ENCODE measurements at places on chromosomes 11 and 22.

DNA sequence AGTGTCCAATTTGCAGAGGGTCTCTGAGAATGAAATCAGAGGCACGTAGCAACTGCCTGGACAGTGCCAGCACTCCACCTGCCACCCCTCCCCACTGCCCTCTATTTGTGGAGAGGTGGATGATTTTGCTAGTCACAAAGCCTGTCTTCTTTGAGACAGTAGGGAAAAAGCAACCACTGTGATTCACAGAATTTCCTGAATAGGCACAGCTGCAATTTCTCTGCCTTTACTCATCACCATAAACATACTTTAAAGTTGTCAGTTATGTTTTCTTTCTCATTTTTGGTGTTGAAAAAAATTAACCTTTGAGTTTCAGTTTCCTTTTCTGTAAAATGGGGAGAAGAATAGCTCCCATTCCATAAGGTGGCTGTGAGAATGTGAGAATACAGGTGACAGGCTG is 134.3 kb downstream of the TEAD1 start:
- no peak for DNase-seq

DNA sequence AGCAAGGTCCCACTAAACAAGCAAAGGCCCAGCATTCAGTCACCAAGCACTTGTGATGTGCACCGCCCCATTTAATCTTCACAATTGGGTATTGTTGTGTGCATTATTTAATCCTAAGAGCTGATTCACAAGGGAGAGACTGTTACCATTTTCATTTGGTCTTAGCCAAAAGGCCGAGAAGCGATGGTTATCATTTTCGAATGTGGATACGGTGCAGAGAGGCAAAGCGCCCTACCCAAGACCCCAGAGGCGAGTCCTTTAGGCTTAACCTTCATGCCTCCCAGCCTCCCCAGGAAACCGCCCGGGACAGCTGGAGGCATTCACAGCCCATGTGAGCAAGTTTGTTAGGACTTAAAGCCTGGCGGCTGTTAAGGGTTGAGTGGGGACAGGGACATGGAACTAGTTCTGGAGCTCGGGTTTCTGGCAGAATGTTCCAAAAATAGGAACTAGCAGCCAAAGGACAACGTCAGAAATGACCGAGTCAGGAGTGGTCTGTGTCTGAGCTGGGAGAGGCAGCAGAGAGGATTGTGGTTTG is 13.0 kb upstream of the UPK3A start:
- no peak for DNase-seq

DNA sequence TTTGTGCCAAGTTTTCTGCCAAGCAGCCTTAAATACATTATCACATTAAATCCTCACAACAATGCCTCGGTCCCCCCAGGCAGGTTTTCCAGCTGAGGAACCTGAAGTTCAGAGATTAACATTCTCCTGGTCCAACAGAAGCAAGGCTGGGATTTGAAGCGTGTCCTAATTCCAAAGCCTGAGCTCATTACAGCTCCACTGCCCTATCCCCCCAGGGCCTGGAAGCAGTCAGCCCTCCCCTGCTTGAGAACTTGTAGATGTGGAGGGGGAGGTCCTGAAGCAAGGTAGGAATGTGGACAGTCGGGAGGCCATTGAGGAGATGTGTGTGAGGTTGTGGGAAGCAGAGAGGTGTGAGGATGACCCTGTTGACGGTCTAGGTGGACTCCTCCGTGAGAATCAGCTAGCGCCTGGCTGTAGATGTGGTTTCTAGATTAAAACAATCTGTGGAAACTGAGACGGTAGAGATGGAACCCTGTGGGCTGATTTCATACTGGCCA is 8.1 kb downstream of the GRAMD1B start:
- DNase-seq = no peak

DNA sequence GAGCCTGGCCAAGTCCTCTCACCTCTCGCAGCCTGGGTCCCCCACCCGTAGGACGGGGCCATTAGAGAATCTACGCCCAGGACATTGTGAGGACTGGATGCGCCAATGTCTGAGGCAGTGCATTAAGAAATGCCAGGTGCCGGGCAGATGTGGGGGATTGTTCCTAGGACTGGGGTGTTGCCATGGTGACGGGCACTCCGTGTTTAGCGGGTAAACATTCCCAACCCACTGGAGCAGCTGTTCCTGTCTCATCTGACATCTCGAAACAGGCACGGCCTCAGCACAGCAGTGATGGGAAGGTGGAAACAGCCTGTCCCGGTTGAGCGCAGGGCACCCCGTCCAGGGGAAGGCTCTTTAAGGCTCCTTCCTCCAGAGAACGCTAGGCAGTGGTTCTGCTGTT is 99.6 kb upstream of the RTL6 start:
- no peak for DNase-seq

DNA sequence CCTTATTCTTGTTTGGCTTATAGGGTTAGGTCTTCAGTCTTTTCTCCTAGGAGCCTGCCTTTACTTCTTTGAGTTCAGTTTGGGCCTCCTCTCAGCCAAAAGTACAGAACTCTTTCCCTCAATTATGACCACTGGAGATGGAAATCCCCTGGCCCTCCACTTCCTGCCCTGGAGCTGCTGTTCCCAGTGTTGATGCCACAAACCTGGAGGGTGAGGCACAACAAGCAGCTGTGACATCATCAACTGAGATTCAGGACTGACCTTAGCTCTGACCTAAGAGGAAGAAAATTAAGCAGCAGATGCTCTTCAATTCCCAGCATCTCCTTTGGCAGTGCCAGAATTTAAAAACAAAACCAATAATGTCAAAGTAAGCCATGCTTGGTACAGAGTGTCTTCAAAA is 3.0 kb downstream of the ABTB2 start:
- DNase-seq = no peak

- DNase-seq = no peak
Observed at GRCh38 chr22:48753381-48753730, 1074.3 kb downstream of the BRD1 start.

- DNase-seq = no peak
Observed at GRCh38 chr11:57597461-57597915, at the start of gene SERPING1. Gene SERPING1, plus strand, starts transcription at chr11:57597685. Its CDS starts 586 bp downstream, at chr11:57598271.

DNA sequence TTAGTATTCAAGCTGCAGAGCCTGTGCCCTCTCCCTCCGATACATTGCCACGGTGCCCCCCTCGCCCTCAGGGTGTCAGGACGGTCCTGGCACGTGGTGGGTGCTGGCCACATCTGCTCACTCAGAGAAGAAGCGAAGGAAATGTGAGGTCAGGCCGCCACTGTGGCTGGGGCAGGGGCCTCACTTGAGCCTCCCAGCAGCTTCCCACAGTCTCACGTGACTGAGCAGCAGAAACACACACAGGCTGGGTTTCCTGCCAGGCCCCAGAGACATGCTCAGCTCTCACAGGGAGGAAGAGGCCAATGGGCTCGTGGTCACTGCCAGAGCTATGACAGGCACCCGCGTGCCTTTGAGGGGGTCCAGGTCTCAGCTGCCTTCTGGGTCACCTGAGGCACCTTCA is 37.9 kb upstream of the PRR5 start:
- peak; percentile 38 for DNase-seq

DNA sequence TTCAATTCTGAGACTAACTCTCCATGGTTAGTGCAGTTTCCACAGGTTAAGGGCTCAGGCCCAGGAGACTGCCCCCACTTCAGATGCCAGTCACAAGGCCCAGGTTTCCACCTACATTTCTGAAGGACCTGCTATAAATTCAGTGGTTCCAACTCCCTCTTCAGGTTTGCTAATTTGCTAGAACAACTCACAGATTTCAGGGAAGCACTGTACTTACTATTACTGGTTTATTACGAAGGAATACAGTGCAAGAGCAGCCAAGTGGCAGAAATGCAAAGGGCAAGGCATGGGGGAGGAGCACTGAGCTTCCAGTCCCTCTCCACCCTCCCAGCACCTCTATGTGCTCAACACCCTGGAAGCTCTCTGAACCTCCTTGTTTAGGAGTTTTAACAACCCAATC is 39.3 kb upstream of the SPON1 start:
- no peak for DNase-seq

GRCh38 chr11:35214792-35215193 is 75.8 kb downstream of the CD44 start:
- DNase-seq = peak; percentile 23

DNA sequence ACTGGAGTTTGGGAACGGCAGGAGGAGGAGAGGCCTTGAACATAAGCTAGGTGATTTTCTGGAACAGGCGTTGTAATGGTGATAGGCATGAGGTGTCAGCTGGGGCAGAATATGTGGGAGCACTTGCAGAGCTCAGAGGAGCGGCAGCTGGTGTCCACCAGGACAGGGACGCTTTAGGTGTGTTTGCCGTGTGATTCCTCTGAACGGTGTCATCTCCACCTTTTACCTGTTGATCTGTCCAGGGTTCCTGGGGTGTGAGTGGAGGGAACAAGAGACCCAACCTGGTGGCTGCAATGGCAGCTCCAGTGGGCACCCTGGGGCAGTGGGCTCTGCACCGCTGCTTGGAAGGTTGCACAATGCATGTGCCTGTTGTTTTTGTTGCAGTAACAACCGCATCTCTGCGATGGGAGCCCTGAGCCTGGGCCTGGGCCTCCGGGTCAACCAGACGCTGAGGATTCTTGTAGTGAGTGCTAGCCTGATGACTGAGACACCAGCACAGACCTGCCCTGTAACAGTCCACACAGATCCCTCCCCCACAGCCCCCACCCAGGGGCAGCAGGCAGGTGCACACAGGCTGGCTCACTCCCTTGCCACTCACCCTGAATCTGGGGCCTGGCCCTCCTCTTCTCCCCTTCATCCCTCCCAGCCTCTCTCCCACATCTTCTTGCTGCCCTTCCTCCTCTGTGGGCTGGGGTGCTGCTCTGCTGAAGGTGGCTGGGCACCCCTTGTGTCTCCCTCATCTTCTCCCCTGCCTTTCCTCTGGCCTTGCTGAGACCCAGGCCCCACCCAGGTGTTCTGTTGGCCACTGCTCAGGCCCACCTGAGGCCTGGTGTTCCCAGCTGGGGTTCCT is 9.2 kb downstream of the LRRC74B start:
- no peak for DNase-seq

GRCh38 chr11:120065176-120065575 is 72.7 kb downstream of the TRIM29 start:
- DNase-seq = no peak

- DNase-seq = no peak
Observed at GRCh38 chr11:2644844-2645778, 54.7 kb downstream of the KCNQ1OT1 start.

DNA sequence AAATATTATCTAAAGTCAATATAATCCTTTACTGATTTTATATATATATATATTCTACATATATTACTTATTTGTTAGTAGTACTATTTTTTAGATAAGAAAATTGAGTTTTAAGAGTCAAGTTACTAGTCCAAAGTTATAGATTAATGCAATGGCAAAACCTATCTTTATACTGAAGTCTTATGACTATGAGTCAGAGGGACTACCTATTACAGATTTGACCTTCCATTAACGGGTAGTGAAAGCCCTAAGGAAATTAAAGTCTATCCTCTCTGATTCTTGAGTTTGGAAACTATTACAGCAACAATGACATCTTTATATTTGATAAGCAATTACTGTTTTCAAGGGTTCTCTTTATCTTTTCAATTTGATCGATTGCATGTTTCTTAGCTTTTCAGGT is 315.8 kb downstream of the CASP12 start:
- DNase-seq = no peak

DNA sequence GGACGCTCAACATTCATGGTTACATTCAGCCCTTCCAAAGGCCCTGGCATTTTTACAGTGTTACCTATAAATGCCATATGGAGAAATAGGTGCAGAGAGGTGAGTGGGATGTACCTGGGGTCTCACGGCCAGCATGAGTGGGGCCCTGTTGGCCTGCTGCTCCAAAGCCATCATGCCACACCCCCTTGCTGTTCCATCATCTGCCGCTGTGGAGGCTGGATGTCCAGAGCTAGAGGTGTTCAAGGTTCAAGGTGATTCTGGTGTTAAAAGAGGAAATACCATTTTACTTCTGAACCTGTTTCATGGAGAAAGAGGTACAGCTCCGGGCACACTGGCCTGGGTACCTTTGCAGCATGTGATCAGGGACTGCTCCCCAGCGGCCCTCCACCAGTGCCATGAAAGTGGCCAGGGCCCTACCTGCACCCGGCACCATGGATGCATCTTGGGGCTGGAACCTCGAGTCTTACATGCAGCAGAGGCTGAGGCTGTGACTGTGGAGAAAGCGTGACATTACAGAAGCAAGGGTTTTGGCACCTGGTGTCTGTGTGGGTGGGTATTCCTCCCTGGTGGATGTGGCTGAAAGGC is 68.6 kb downstream of the PARVB start:
- no peak for DNase-seq

- no peak for DNase-seq
Observed at GRCh38 chr22:30191040-30191701, 55.4 kb downstream of the LIF start.

GRCh38 chr11:31487848-31488247 is 21.6 kb downstream of the IMMP1L start:
- DNase-seq = no peak

DNA sequence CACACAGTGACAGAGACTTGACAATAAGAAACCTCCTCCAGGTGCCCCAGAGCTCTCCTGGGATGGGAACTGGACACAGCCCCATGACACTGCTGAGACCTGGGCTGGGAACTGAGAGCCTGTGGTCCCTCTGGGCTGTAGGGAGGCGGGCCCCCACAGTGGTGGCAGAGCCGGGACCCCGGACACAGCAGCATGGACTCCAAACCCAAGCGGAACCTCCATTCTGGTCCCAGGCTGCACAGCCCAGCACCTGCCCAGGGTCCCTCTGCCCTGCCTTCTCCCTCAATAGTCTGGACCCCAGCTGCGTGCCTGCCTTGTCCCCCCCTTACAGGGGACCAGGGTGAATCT is 8.4 kb upstream of the APOBEC3H start:
- no peak for DNase-seq

- DNase-seq = no peak
Observed at GRCh38 chr11:24056051-24056450, 440.8 kb upstream of the LUZP2 start.
